Activated T-helper 2 cell treated with anti-CD3 and anti-CD28 coated beads, Interferon-gamma antibody, Interleukin-2, Interleukin-4, amounts not matched to agents 10 μg/mL and 5 μg/mL and 100 μg/mL, durations not matched to agents 14 hours and 24 hours and 36 hours (primary cell): ENCODE measurements at places on chromosomes 1 and 21. TPM values are rescaled to one million over a fixed set of nuclear protein-coding genes. Genes with fewer than 3 reads are reported as not detected.
A peak's percentile ranks its signal among the peaks of the same experiment; 100 is the strongest.

DNA sequence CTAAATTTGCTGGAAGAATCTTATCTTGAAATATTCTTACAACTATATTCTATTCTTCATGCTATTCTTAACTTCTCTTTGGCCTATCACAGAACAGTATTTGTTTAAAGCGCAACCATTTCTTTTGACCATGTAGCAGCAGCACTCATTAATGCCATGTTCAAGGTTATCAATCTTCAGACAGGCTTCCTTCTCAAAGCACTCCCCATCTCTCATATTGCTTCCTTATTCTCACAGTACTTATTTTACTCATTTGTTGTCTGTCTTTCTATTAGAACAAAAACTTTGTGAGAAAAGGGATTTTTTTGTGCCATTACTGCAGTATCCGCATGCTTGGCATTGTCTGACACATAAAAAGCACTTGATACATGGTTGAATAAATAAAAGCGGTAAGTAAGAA lies 89.7 kb downstream of the ATP1B1 start:
- DNase-seq, result no peak

- DNase-seq, result no peak
These were observed 28.7 kb upstream of the ETS2 start for GRCh38 chr21:38777015-38777414.

DNA sequence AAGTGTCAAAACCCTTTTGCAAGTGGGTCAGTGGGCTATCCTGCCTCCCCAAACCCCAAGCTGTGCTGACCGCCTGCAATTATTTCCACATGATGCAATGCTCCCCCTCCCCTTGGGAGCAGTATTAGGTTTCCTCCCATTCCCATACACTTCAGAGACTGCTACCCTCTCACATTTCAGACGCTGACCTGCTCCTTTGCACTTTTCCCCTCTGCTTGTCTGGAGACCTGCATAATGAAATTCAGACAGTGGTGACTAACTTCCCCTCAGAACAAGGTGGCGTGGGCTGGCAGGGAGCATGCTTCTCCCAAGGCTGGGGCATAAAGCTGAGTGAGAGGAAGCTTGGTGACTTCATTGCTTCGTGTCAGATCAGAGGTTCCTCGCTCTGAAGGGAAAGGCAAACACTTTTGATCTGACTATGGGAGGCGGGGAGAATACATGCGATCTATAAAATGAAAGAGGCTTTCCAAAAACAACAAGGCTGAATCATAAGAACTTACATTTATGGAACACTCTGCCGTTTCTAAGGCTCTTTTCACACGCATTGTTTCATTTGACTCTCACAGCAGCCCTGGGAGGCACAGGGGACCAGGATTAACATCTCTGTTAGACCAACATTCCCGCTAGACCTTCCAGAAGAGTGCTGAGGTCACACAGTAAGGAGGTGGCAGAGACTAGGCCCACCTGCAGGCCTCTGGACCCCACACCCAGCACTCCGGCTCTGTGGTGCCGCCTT lies 27.5 kb upstream of the ROR1 start:
- DNase-seq, result peak; percentile 10

GRCh38 chr1:210697185-210697584 lies 368.5 kb downstream of the HHAT start:
- DNase-seq, result no peak

DNA sequence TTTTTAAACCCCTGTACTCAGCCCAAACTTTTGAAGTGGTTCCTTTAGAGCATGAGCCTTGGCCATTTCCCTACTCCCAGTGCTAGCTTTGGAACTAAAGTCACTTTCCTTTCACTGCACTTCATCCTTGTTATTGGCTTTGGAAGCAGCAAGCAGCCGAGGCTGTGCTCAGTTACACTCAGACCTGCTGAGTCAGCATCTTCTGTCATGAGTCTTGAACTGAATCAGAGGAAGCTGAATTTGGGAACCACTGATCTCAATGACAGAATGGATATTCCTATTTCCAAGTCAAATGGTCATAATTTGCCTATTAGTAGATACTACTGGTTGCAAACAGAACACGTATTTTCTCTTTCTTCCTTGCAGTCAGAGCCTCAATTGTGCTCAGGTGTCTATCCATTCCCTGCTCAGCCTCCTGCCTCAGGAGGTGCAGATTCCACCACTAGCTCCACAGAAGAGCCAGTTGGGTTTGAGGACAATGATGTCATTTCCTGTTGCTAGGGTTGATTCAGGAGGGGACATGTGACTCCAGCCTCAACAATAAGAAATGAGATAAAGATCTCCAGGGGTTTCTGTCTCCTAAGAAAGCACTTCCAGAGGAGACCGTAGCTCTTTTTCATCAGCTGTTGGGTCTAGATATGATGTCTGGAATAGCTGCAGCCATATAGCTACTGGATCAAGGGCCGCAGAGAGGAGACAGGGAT lies 44.9 kb upstream of the NTPCR start:
- no peak for DNase-seq

- no peak for DNase-seq
These were observed 250.5 kb upstream of the DUSP10 start for GRCh38 chr1:221992427-221992826.

DNA sequence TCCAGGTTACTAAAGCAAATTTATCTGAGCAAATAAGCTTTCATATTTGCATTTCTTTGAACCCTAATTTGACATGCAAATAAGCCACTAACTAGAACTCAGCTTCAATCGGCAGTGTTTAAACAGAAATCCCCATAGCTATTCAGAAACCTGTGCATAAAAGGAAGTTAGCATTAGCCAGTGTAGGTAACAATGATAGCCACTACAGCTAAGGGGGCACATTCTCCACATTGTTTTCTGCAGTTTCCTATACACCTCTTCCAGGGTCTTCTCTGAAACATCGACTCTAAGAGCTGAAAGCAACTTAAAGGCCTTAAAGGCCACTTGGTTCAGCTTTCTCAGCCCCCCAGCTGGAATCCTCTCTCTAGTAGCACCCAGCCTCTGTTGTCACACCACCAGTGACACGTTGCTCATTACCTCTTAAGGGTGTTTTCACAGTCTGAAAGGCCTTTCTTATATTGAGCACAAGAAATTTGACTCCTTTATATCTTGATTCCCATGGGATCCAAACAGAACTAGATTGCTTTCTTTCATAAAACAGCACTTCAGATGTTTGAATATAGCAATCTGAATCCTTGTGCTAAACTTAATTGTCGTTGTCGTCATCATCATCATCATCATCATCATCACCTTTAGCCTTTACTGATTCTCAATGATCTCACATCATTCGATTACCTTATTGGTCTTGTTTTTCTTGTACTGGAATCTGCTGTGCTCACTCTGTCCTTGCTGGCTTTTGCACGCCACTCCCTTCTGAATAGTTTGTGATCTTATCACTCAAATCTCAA lies 93.9 kb upstream of the DAB1 start:
- no peak for DNase-seq

GRCh38 chr1:19828546-19828945 lies 13.5 kb upstream of the RNF186 start:
- DNase-seq, result no peak

- peak; percentile 66 for DNase-seq
These were observed 52.3 kb downstream of the RHBG start for GRCh38 chr1:156421062-156421938.

GRCh38 chr1:54667797-54668196 lies 26.2 kb downstream of the MROH7 start:
- DNase-seq, result no peak

- DNase-seq, result peak; percentile 16
These were observed 31.7 kb downstream of the IFNGR2 start for GRCh38 chr21:33434770-33435360.

DNA sequence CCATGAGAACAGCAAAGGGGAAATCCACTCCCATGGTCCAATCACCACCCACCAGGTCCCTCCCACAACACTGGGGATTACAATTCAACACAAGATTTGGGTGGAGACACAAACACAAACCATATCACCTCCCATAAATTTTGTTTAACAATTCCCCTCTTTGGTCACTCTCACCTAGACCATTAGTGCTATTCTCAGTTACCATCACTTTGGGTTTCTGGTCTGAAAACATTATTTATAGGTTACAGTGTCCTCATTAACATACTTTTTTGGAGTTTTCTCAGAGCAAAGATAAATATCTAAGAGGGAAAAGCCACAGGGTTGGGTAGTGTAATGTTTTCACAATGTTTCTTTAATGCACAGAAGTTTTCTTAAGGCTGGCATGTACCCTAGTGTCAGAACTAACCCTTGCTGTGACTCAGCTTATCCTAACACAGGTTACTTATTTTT lies 47.7 kb upstream of the DNAH14 start:
- no peak for DNase-seq

DNA sequence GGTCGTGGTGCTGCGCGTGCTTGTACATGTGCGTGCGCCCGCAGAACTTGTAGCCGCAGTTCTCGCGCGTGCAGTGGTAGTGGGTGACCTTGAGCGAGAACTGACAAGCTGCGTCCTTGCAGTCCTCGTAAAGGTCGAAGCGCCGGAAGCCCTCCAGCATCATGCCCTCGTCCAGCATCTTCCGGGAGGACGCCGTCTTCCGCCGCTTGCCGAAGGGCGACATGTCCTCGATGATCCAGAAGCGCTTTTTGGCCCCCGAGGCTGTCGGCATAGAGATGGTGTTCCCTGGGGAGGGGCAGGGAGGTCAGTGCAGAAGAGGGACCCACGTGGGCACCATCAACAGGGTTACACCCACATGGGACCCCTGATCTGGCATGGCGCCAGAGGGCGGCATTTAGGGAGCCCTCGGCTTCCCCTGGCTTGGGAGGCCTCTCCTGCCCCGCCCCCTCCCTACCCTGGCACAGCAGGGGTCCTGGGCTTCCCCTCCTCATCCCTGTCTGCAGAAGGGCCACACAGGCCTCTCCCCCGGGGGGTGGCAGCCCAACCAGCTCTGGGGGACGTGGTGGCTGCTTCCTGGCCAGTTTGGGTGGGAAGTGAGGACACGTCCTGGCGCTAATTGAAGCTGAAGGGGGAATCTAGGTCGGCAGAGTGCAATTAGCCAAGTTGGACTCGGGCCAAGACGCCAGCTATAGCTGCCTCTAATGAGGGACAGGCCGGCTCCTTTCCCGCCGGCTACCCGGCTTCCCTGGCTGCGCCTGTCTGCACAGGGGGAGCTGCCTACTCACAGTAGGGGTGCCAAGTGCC lies 156.5 kb downstream of the CASZ1 start:
- DNase-seq, result no peak

DNA sequence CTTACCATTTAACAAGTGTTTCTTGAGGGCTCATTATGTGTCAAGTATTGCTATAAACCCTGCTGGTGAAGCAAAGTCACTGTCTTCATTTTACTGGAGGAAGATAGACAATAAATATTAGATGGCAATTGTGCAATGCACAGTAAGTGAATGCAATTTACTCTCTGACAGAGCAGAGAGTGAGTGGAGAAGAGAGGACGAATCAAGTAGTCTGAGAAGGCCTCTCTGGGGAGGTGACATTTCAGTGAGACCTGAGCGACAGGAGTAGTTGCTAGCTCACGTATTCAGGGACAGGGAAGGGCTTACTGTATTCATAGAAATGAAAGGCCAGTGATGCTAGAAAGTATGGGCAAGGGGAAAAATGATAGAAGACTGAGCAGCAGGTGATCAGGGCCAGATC lies 1.2 kb upstream of the NMNAT2 start:
- no peak for DNase-seq

GRCh38 chr21:28936721-28937120 lies 56.0 kb downstream of the LTN1 start:
- DNase-seq, result no peak

DNA sequence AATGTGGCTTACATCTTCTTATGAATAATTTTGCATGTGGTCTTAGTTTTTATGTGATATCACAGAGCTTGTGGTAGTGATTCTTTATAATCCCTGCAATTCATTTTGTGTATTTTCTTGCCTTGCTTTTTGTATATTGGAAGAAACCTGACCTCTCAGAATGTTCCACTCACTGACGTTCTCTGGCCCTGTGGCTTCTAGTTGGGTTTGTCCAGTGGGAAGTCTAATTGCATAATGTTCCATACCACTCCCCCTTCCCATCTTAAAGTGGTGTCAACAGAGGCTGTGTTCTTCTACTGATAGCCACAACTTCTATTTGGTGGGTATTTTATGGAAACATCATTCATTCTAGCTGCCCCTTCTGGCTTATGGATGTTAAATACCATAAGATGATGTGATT lies 225.3 kb downstream of the BACH1 start:
- DNase-seq, result no peak

DNA sequence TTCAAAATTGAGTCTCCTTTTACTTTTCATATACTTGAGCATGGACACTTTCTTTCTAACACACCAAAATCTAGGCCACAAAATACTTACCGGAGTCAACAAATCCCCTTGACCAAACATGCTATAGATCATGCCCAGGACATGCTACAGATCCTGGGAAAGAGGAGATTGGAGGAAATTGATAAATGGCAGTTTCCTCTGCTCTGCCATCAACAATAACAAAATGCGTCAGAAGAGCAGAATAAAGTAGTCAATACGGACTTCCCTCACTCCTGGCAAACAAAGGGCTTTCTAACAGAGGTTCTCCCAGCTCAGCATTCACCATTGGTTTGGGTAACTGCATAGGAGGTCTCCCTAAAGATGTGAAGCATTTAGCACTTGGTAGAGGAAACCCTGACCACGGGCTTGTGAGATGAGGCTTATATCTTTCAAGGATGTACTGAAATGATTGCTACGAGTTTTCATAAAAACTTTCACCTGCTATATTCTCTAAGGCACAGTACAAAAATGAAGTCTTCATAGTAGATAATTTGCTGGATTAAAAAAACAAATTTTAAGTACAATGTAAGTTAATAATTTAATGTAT lies 283.8 kb upstream of the RUNX1 start:
- DNase-seq, result no peak

GRCh38 chr1:27576806-27577227 lies 27.1 kb downstream of the AHDC1 start:
- no peak for DNase-seq

DNA sequence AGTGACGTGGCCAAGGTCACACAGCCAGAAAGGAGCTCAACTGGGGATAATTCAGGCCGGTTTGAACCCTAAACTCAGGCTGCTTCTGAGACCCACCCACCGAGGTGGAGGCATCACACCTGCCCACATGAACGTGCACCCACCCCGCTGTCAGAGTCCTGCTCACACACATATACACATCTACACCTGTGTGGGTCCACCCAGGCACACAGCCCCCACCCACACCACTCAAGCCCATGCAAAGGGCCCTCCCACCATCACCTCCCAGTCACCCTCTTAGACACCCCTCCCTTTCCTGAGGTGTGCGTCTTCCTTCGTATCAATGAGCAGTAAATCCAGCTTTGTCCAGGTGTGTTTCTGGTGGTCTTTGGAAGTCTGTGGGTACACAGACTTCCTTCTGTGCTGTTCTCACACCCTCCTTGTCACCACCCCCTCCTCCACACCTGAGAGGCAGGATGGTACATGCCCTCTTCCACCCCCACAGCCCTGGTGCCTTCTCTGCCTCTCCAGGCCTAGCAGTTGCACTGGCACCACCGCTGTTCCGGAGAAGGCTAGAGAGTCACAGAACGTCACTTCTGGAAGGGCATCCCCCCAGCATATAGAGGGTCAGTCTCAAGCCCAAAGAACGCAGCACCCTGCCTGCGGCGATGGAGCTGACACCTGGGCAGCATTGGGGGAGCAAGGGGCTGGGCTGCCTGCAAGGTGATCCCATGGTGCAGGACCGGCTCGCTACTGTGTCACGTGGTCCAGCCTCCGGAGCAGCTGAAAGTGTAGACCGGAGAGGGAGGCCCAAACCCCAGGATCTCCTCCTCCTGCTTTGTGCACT lies 18.9 kb upstream of the FAM131C start:
- no peak for DNase-seq

The ITLN1 gene
- not detected in 2 replicates for total RNA-seq

The TSPAN1 gene
- total RNA-seq, result 0.46 TPM in 1 of 2 replicates, not detected in the other

The TDRD10 gene
- total RNA-seq, result not detected in 2 replicates

The TP73 gene
- 2.4 and 2.5 TPM in 2 replicates for total RNA-seq

The SPAG17 gene
- not detected in 2 replicates for total RNA-seq

The KIAA1614 gene
- total RNA-seq, result 0.09 and 0.14 TPM in 2 replicates

The IGSF5 gene
- not detected in 2 replicates for total RNA-seq

The RAB3GAP2 gene
- 52.8 and 60.7 TPM in 2 replicates for total RNA-seq

The CNTN2 gene
- not detected in 2 replicates for total RNA-seq

The CD1D gene
- total RNA-seq, result not detected in 2 replicates

The AMY1B gene
- not detected in 2 replicates for total RNA-seq
